Activated T-helper 2 cell treated with anti-CD3 and anti-CD28 coated beads, Interferon-gamma antibody, Interleukin-2, Interleukin-4, amounts not matched to agents 10 μg/mL and 5 μg/mL and 100 μg/mL, durations not matched to agents 14 hours and 24 hours and 36 hours (primary cell): ENCODE measurements at places on chromosomes 11 and 22.

DNA sequence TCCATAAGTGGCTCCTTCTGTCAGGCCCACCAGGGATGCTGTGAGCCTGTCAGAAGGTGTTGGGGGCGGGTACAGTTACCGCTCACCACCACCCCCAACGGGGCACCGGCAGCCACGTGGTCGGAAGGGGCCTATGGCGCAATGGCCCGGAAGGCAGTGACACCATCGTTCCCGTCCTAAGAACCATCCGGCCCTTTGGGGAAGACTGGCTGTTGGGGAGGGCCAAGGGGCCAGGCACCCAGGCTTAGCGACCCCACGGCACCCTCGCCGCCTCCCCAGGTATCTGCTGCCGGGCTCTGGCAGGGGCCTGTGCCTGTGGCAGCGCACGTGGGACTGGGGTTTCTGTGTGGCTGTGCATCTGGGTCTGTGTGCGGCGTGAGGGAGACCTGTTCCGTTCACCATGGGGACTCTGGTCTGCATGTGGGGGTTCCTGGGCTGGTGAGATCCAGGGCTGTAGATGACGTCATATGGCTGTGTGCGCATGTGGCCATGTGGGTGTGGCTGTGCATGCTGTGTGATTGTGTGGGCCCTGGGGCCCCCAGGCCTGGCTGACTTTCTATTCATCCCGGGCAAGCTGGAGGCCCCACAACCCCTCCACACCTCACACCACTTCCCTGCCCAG lies 717 bp downstream of the OSM start:
- peak; percentile 76 for DNase-seq

- DNase-seq = no peak
These were observed 87.8 kb upstream of the CRYBB3 start for GRCh38 chr22:25111579-25112517.

GRCh38 chr11:9820260-9820659 lies 156.4 kb downstream of the SWAP70 start:
- no peak for DNase-seq

GRCh38 chr11:116605543-116606459 lies 167.0 kb downstream of the BUD13 start:
- peak; percentile 16 for DNase-seq

- DNase-seq = no peak
These were observed 41.3 kb downstream of the DRG1 start for GRCh38 chr22:31440681-31441080.

- DNase-seq = no peak
These were observed 89.0 kb downstream of the TRMU start for GRCh38 chr22:46424496-46424895.

GRCh38 chr22:20552443-20553401 lies 45.3 kb downstream of the MED15 start:
- DNase-seq = no peak

DNA sequence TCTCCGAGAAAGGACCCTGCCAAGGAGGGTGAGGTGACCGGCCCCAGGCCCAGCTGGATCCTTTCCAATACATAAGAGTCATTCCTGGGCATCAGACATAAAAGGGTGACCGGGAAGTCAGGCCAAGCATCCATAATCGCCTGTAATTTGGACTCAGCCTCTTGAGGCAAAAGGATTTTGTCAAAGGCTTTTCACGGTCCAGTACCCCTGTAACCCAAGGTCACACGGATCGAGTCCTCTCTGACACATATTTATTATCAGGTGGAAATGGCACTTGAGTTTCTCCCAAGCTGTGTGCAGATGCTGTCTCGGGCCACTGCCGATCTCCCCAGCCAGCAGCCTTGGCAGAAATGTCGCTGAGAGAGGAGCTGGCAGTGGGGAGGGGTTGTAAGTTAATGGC lies 556.5 kb downstream of the MN1 start:
- no peak for DNase-seq

GRCh38 chr11:112524798-112525197 lies 264.1 kb upstream of the PLET1 start:
- no peak for DNase-seq
